ENCODE measurements at places on chromosomes 12 and 14.

- no peak for DNase-seq
Observed at GRCh38 chr14:65906344-65906743, 493.8 kb downstream of the FUT8 start.

DNA sequence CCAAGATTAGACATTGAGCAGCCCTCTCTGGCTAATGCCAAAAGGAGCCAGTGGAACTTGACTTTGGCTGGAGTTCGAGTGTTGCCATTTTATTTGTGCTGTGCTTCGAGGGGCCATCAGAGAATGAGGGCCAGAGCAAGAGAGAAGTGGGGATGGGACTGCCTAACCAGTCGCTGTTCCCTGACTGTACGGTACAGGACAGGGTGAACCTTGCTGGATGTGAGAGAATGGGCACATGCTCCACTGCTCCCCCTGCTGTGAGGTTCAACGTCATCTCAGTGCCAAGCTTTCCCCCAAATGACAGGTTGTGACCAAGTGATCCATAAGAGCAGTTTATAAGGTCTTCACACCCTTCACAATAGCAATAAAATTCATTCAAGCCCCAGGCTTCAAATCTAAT, 55.1 kb upstream of the BCL11B start:
- DNase-seq = no peak

- DNase-seq = no peak
Observed at GRCh38 chr14:64732536-64733120, 28.4 kb downstream of the PLEKHG3 start.

DNA sequence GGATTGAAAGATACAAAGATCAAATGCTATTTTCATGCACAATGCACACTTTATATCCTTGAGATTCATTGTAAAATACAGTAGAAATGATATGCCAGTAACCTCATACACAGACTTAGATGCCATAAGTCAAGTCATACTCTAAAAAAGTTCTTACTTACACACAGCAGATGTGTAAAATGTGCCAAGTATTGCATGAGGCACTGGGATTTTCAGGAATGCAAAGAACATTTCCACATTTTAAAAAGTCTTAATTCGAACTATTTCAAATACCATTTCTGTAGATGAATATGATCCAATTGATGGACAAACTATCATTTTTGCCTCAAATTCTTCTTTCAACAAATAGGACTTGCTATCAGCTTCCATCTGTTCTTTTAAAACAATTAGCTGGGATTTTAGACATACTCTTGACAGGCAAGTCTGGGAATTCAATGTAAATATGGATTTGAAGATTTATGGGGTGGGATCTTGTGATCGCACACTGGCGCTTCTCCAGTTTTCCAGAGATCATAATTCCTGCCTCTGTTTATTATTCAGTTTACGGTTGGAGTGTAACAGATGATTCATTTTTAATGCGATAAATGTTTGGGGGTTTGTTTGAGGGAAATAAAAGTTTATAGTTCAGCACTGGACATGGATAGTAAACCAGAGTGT, 183.8 kb downstream of the PAX9 start:
- no peak for DNase-seq

- DNase-seq = no peak
Observed at GRCh38 chr14:81176241-81176640, 44.5 kb downstream of the GTF2A1 start.

DNA sequence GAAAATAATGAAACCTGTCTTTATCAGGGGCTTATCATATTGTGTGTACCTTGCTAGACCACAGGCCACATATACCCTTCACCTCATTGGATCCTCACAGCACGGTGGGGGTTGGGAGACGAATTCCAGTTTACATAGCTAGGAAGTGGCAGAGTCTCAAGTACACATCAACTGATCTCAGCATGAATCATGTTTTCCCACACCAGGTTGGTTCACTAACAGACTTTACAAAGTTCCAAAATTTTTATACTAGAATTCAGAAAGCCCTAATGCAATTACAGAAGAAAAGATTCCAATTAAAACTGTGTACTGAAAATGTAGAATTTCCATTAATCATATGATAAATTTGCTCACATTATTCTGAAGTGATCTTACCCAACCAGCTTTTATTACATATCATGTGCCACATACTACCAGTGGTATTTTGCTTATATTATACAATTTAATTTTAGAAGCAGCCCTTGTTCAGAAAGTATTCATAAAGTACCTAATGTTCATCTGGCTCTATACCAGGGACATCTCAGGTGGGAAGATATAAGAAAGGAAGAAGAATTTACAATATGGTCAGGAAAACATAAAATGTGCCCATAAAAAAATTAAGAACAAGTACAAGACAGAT, 196.2 kb downstream of the ITPR2 start:
- DNase-seq = no peak

- DNase-seq = no peak
Observed at GRCh38 chr12:94322346-94322745, 137.3 kb downstream of the CEP83 start.

DNA sequence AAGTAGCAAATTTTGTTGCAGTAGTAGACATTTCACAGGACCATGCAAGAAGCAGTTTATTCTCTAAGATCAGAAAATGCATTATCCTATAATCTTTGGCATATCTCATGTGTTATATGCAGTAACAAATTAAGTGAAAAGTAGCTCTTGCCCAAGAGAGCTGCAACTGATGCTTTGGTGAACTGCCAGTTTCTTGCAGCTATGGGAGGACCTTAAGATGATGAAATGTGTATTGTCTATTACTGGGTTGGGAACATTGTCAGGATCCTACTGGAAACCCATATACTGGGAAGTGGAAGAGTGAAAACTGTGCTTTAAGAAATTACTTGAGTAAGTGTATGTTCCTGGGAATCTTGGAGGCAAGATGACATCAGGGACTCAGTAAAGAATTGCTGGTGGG, 238.8 kb downstream of the DACT1 start:
- DNase-seq = no peak
